Stimulated activated CD4-positive, alpha-beta T cell treated with anti-CD3 and anti-CD28 coated beads, Interleukin-15, amount 100 ng/mL, for 1 hour (primary cell): ENCODE measurements at places on chromosomes 7 and 10.

DNA sequence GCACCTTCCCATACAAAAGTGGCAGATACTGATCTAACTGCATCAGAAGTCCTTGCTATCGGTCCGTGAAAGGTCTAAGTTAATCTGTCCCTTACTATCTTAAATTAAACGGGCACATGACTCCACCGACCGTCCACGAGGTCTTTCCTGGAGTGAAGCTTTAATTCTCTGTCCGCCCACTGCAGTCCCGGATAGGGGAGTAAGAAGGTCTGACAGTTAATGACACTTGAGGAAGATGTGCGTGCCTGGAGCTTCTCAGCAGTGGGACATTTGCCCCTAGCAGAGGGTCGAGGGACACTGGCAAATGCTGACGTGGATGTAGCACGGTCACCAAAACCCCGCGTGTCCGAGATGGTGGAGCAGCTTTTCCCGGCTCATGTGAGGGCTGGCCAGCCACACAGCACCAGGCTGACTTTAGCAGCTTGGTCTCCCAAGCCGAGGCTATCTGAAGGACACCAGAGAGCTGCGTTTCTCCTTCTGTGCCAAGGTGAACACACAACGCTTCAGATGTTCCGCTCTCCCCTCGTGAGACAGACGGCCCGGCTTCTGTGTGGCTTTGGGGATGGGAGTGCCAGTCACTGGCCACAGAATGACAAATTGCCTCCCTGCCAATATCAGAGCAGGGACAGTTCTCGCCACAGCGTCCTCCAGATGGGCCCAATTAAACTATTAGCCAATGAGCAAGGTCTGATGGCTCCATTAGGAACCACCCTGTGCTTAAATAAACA is 86.6 kb downstream of the ADARB2 start:
- DNase-seq: no peak

DNA sequence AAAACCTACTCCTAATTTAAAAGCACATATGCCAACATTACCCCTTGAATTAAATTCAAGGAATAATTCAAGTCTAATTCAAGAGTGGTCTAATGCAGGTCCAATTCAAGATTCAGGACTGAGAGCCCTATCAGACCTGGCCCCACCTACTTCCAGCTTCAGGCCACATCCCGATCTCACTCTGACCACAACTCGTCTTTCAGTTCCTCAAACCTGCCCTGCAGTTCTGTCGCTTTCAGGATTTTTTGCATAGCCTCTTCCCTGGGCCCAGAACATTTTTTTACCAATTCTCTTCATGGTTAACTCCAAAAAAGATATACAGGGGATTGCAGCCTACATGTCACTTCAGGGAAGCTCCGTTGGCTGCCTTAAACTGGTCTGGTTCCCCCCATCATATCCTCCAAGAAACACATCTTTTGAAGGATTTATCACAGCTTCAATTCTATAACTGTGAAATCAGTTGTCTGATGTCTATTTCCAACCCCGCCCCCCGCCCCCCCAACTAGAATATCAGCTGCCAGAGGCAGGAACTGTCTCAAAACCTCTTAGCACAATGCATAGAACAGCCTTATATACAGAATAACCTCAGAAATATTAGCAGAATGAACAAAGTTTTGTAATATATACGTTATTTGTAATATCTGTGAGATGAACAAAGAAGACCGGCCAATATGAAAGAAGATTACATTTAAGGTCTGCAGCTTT is 20.8 kb downstream of the CCDC6 start:
- DNase-seq: no peak

DNA sequence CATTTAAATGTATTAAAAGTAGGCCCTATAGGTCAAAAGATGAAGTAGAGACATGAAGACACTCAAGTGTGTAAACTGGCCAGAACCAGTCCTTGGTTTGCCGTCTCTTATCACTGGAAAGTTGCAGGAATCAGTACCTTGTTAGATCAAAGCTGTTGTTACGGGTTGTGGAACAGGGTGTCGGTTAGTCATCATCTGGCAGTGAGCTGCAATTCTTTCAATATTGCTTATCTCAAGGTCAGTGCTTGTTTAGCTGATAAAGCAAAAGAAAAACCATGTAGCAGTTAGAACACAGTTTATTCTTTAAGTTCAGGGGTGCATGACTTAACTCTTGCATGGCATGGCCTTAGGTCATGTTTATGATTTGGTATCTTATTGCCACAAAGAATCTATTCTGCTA is 10.0 kb upstream of the SLC13A1 start:
- DNase-seq: no peak

DNA sequence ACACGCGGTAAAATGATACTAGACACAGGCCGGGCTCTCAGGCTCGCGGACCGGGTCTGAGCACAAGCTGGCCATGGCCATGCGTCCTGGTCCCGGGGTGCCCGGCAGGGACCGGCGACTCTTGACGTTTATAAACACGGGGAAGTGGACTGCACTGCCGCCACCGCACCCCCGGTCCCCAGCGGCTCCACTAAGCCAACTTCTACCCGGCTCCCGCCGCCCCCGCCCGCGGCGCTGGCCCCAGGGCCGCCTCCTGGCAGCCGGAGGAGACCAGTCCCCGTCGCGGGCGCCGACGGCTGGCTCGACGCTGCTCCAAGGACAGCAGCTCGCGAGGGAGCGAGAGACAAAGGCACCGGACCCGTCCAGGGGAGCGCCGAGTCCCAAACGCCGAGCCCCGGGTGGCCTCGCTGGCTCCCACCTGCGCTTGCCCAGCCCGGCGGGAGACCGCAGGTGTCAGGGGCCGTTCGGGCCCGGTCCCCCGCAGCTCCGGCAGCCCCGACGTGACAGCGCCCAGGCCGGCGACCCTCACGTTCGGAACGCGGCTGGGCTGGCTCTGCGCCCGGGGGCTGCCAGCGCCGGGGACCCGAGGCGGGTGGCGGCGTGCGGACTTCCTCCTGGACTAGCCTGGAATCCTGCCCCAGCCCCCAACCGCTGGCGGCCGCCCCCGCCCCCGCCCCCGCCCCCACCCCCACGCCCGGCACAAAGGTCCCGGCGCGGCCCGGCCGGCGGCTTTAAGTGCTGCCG is 517 bp downstream of the ITGB1 start:
- DNase-seq: peak; percentile 25

DNA sequence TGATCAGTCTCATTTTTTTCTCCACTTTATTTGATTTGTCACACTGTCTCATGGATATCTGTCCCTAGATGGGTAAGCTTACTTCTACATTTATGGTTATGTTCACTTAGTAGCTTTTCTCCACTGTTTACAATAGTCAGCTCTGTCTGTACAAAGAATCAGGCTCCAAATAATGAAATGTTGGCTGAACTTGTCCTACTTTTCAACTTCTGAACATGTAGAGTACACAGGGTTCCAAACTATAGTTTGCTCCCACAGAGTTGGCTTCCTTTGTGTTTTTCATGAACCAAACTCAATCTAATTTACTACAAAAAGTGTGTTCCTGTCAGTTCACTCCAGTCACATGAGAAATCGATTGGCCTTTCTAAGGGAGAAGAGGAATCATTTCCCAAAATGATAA is 175.0 kb downstream of the CCDC71L start:
- DNase-seq: no peak

DNA sequence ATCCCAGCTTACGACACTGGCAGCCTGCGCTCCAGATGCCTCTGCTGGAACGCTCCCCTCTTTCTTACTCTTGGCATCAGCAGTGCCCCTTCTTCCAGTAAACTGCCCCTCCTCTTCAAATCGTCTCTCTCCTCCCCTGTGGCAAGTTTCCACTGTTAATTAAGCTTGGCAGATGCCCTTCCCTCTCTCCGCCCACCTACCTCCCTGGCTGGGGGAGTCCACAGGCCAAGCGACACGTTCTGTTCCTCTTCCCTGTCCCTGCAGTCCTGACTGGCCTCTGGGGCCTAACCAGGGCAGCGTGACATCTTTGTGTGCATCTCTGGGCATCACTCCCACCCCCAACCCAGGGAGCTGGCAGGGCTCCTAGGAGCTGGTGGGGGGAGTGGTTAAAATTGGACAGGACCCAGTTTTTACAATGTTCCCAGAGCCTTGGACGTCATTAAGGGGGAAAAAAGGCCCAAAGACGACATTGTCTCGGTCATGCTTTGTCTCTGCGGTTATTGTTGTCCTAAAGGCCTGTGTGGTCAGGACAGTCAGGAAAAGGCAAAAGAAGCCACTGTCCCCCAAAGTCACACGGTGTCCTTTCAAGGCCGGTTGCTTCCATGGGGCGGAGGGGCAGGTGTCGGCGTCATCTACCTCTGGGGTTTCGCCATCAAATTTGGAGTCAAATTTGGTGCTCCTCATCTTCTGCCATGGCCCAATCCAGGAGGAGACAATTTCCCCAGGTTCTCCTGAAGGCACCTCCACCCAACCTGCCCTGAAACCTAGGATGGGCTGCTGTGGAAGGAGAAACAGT is 54.2 kb downstream of the DLG5 start:
- no peak for DNase-seq

DNA sequence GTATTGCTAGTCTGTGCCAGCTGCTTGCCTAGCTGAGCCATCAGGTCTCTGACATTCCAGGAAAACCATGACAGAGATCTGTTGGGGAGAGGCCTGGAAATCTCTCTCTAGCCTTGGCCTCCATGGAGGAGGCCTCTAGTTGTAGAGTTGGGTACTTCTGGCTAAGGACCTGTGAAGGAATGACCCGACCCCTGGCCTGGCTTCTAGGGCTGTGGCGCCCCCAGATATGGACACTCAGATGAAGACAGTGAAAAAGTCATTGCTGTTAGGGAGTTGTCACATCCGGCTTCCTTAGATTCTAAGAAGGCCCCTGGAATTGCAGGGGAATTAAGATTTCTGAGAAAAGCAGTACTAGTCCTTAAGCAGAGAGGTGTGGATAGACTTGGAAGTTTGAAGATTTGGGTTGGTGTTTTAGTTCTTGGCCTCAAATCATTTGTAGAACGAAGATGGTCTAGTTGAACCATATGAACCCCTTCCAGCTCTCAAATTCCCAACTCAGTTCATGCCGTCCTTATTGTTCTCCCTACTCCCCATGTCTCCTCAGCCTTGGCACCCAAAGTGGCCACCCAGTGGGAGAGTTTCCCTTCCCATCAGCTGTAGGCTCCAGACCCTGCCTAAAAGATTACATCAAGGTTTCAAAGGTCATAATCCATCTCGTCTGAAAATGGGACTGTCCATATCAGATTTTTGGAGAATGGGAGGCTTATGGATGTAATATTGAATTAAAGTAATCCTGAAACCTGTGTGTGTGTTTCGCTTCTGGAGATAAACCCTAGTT is 7.0 kb downstream of the HHEX start:
- DNase-seq: no peak

GRCh38 chr7:51026341-51026740 is 243.6 kb upstream of the GRB10 start:
- DNase-seq: no peak

DNA sequence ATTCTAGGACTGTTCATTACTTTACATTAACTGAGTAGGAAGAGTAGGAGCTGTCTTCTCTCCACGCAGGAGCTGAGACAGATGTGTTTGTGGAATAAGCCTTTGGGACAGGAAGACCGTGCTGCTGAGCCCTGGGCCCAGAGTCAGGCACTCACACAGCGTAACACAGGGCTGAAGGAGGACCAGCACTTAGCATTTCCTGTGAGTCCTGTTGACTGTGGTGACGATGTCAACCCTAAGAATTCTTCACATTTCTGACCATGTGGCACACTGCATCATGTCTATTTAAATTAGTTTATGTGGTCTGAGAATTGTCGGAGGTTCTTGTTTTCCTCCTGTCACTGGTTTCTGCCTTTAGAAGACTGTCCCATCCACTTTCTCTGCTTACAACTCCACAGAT is 117.2 kb downstream of the PIP4K2A start:
- no peak for DNase-seq

- no peak for DNase-seq
Measured at GRCh38 chr7:29278337-29279069, 83.9 kb downstream of the CHN2 start.

DNA sequence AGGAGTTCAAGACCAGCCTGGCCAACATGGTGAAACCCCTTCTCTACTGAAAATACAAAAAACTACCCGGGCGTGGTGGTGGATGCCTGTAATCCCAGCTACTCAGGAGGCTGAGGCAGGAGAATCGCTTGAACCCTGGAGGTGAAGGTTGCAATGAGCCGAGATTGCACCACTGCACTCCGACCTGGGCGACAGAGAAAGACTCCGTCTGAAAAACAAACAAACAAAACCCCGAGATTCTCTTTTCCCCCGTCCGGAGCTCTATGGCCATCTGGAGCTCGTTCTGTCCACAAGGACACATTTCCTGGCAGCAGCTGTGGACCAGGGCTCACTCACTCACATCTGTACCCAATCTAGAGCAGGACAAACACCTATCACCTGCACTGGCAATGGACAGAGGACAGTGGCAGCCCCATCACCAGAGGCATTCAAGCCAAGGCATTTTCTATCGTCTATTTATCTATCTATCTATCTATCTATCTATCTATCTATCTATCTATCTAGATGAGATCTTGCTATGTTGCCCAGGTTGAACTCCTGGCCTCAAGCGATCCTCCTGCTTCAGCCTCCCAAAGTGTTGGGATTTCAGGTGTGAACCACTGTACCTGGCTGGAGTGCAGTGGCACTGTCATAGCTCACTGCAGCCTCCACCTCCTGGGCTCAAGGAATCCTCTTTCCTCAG is 167.1 kb upstream of the TNRC18 start:
- no peak for DNase-seq

DNA sequence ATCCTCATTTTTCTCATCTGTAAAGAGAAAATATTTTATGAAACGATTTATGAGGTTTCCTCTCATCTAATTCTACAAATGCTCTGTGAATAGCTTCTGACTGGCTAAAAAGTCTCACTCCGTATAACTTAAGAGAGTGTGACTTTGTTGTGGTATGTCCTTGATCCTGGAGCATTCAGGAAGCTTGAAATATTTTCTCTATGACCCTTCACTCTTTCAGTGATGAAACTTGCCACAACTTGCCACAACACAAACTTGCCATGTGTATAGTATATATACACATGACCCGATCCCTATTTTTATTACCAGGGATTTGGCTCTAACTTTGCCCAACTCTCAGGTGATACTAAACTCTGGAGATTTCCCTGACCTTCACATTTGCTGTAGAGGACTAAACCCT is 74.1 kb downstream of the TES start:
- DNase-seq: no peak

- no peak for DNase-seq
Measured at GRCh38 chr7:133723044-133723443, 404.1 kb upstream of the LRGUK start.

GRCh38 chr10:49319206-49319605 is 20.2 kb downstream of the C10orf71 start:
- no peak for DNase-seq

DNA sequence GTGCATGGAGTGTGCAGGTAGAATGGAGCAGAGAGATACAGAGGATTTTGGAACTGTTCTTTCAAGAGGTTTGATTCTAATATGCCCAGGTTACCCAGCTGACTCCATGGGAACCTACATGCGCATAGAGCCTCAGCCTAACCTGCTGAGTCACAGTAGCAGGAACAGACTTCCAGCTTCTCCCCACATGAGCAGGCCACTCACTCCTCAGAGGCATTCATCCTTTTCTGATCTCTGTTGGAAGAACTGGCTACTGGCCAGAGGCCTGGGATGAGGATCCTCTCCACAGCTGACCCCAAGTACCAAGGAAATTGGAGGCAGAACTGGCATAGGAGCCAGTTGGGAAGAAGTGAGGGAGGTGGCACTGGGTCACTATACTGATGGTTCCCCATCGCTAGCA is 17.9 kb upstream of the CCSER2 start:
- no peak for DNase-seq
